ENCODE measurements at places on chromosomes 11 and 22.

DNA sequence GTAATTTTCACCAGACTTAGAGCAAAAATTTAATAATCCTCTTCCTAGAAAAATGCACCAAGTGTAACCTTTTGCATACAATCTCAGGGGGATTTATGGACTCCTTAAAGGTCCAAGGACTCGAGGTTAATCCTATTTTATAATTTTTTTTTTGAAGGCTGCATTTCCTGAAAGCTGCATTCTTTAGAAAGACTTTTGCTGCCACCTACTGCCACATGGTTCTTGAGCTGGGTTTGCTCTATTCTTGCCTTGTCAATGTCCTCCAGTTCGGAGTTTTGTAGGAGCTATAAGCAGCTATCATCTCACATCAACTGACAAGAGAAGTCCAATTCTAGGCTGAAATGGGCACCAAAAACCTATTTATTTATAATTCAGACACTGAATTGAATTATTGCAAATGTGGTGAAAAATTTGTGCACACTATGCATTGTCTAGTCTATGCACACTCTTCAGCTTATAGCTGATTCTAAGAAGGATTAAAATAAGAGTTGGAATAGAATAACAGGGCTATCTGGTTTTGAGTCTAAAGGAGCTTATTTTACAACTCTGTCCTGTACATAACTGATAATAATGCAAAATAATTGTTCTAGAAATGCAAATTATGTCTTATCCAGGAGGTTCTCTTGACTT is 31.3 kb downstream of the TRAF6 start:
- DNase-seq, result no peak

DNA sequence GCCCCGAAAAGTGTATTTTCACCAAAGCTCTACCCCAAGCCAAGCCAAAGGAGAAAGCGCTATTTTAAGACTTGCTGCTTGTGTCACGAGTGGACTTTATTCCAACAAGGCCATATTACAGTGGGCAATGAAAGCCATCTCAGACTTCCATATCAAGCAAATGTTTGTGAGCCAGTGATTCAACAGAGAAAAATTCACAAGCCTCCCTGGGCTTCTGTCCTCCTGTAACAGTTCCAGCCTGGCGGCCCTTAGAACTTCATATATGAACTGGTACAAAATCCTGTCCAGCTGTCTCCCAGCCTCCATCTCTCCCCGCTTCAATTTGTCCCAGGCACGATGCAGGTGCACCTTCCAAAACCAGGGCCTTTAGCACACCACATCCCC is 11.2 kb downstream of the LARGE1 start:
- DNase-seq, result no peak

- DNase-seq, result peak; percentile 75
Observed at GRCh38 chr11:13343931-13344717, 66.5 kb downstream of the BMAL1 start.

- DNase-seq, result no peak
Observed at GRCh38 chr22:28208036-28208435, 289.0 kb upstream of the PITPNB start.

DNA sequence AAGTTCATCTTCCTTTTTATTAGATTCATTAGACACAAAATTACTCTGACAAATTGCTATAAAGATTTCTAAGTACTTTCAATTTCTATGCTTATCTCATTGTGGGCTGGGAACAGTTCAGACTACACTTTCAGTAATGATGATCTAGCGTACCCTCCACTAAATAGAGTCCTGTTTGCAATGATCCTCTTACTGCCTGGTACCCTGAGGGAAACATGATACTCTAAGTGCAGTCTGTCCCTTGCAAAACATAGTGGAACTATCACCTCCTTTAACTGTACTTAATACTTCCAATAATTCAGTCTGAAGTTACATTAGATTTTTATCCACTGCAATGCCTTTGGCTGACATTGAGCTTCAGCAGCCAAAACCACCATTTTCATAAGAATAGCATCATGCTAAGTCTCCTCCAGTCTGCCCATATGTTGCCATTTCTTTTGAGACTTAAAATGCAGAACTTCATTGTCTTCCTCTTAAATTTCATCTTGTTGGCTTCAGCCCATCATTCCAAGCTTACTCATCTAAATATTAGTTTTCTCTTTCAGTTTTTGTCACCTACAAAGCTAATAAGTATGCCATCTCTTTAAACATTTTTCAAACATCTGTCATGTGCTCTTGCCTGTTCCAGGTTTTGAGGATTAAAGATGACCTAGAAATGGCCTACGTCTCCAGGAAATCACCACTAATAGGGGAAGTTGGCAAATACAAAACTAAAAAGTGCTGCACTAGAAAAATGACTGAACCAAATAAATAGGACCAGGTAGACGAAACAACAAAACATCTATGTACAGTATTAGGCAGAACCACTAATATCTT is 55.5 kb downstream of the PAK1 start:
- no peak for DNase-seq
